ENCODE measurements at places on chromosomes 6 and 20. TPM values are rescaled to one million over a fixed set of nuclear protein-coding genes. Genes with fewer than 3 reads are reported as not detected.

GRCh38 chr6:125944434-125944816, 12.1 kb upstream of the HINT3 start:
- no peak for DNase-seq
- no peak overlapping the region for H3K27ac ChIP-seq
- peaks cover 22% of the 10 kb centered on the region for H3K4me1 ChIP-seq
- no peak overlapping the region for H3K4me3 ChIP-seq
- H3K27me3 ChIP-seq = peaks cover 16% of the 10 kb centered on the region
- H3K36me3 ChIP-seq = no peaks in the 10 kb centered on the region

The CPNE5 gene
- 0.94 TPM for total RNA-seq

DNA sequence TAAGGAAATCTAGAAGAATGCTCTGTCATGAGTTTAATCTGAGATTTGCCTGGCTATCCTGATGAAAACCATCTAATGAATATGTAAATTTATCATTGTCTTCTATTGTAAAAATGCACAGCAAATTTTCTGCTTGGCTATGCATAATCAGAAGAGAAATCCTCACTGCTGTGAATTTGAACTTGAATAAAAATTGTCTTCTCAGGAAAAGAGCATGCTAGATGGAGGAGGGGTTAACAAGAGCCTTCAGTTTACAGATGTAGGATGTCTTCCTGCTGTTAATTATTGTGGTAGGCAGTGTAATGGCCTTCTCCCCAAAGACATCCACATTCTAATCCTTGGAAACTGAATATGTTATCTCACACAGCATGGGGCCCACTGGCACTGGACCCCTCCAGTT, 45.8 kb downstream of the ANKEF1 start:
- H3K4me3 ChIP-seq = no peak overlapping the region
- no peak overlapping the region for H3K27ac ChIP-seq
- H3K36me3 ChIP-seq = no peaks in the 10 kb centered on the region
- peaks cover 8% of the 10 kb centered on the region for H3K27me3 ChIP-seq

GRCh38 chr6:28585335-28585734, 59.7 kb downstream of the GPX5 start:
- H3K4me3 ChIP-seq = no peak overlapping the region
- no peak overlapping the region for H3K27ac ChIP-seq
- H3K36me3 ChIP-seq = peaks cover 4% of the 10 kb centered on the region

DNA sequence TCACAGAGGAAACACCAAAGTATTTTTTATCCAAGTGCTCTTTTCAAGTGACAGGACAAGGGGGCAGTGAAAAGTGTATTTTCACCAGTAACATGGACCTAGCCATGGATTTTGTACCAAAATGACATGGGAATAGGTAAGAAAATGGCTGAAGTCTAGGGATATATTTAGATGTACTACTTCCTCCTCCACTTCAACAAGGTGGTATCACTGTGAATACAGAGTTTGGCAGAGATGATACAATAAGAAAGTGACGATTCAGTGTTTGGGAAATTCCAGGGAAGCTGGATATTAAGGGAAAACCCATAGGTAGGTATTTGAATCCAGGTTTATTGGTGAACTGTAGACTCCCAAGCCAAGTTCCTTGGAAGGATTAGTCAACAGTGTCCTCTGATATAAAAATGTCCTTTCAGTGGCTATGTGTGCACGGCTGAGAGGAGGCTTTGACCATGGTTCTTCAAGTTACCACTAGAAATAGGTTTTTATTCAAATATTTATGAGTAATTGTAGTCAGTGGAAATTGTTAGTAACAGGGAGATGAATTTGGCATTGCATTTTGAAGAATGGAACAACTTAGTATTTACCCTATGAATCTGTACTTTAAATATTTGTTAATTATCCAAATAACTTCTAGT, 356.0 kb upstream of the CITED2 start:
- no peaks in the 10 kb centered on the region for H3K36me3 ChIP-seq
- no peak for DNase-seq
- H3K4me3 ChIP-seq = no peak overlapping the region
- no peaks in the 10 kb centered on the region for H3K27me3 ChIP-seq

DNA sequence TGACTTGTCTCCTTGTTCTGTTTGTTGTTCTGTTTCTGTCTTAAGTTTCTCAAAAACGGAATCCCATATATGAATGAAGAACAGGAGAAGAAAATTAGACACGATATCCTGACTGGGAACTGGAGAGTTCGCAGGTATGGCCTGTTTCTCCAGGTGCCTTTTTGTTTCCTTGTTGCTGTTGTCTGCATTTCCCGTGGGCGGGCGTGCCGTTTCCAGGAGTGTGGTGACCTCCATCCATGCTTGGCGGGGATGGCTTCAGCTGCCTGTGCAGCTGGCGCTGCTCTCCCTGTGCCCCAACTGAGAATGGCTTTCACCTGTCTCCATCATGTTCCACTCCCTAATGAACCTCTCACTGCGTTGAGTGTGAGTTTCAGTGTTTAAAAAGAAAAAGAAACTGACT, 4.4 kb downstream of the PNLDC1 start:
- H3K4me1 ChIP-seq = peaks cover under 1% of the 10 kb centered on the region
- H3K4me3 ChIP-seq = no peak overlapping the region
- DNase-seq = no peak
- H3K36me3 ChIP-seq = peaks cover 2% of the 10 kb centered on the region
- no peak overlapping the region for H3K27ac ChIP-seq
- no peaks in the 10 kb centered on the region for H3K27me3 ChIP-seq

DNA sequence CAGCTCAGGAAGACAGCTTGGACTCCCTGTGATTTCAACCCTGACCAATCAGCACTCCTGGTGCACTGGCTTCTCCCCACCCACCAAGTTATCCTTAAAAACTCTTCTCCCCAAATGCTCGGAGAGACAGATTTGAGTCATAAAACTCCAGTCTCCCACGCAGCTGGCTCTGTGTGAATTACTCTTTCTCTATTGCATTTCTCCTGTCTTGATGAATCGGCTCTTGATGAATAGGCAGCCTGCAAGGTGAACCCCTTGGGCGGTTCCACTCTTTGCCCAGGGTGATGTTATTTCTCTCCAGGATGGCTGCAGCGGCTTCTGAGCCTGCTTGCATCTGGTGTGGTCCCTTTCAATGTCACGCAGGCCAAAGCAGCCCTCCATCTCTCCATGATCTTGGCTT, 12.4 kb downstream of the SLC52A3 start:
- H3K4me3 ChIP-seq = no peak overlapping the region
- DNase-seq = no peak
- H3K27me3 ChIP-seq = peaks cover 12% of the 10 kb centered on the region
- peaks cover 3% of the 10 kb centered on the region for H3K4me1 ChIP-seq

DNA sequence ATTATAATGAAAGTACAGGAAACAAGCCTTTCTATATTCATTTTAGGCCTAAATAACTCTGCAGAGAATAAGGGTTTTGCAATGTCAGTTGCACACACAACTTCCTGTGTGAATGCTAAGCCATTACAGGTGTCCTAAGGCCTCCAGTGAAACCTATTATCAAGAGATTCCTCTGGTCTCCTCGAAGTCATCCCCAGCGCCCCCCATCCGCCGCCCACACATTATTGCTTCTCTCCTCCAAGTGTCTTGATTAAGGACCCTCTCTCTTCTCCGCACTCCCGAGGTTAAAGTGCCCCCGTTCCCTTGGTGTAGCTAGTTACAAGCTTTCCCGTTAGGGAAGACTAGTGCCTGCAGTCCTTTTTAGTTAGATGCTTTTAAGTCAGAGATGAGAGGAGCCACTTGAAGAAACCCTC, 1.3 kb downstream of the HIVEP2 start:
- no peaks in the 10 kb centered on the region for H3K27me3 ChIP-seq
- DNase-seq = peak; percentile 67
- peaks cover 54% of the 10 kb centered on the region for H3K4me1 ChIP-seq
- no peaks in the 10 kb centered on the region for H3K36me3 ChIP-seq

- H3K27me3 ChIP-seq = peaks cover 63% of the 10 kb centered on the region
- H3K4me3 ChIP-seq = no peak within 1 kb of the TSS
- no peak within 1 kb of the TSS for H3K27ac ChIP-seq
- H3K36me3 ChIP-seq = no peaks in the 10 kb centered on the region
Observed at GRCh38 chr6:6319952-6320811, at the start of gene F13A1. Gene F13A1, minus strand, starts transcription at chr6:6320662. Its CDS starts 1,998 bp downstream, at chr6:6318664.

GRCh38 chr6:6844530-6844929, 256.0 kb downstream of the LY86 start:
- H3K4me3 ChIP-seq = no peak overlapping the region
- peaks cover 3% of the 10 kb centered on the region for H3K36me3 ChIP-seq
- no peak overlapping the region for H3K27ac ChIP-seq
- DNase-seq = no peak
- H3K27me3 ChIP-seq = peaks cover 57% of the 10 kb centered on the region
- H3K4me1 ChIP-seq = no peaks in the 10 kb centered on the region

DNA sequence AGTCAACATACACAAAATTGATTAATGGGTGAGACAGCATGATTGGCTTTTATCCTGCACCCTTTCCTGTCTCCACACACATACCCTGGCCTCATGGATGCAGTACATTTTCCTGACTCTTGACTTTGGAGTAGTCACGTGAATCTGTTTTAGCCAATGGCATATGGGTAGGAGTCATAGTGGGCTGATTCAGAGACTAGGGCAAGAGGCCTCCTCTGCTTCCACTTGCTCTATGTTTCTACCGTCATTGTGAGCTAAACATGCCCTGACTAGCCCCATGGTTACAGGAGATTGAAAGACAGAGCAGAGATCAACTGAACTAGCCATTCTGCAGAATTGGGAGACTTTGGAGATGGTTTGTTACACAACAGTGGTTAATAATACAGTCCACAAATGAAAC, 850.0 kb downstream of the DHX35 start:
- H3K27ac ChIP-seq = no peak overlapping the region
- no peaks in the 10 kb centered on the region for H3K36me3 ChIP-seq
- H3K4me1 ChIP-seq = no peaks in the 10 kb centered on the region
- no peak for DNase-seq

The SSTR4 gene
- total RNA-seq = not detected

DNA sequence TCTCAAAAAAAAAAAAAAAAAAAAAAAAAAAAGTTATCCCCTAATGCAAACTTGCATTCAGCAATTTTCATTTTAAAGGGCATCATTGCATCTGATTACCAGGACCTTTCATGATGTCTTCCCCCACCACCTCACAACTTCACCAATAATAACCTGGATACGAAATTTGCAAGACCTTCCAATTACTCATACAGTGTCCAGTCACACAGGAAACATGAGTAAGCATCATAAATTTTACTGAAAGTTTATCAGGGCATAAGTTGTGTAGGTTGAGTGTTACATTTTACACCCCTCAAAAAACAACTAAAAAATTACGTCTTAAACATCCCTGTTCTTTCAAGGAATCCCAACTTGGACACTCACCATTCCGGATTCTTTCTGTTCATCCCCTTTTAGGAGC, 79.1 kb upstream of the ANKEF1 start:
- H3K27ac ChIP-seq = no peak overlapping the region
- no peak for DNase-seq
- H3K4me3 ChIP-seq = no peak overlapping the region
- H3K27me3 ChIP-seq = peaks cover 9% of the 10 kb centered on the region
- H3K36me3 ChIP-seq = no peaks in the 10 kb centered on the region

The ZSCAN16 gene
- total RNA-seq = 4.6 TPM
